Stimulated activated CD8-positive, alpha-beta memory T cell treated with anti-CD3 and anti-CD28 coated beads, Interleukin-15, amount 100 ng/mL, for 24 hours (primary cell): ENCODE measurements at places on chromosomes 4 and X.

DNA sequence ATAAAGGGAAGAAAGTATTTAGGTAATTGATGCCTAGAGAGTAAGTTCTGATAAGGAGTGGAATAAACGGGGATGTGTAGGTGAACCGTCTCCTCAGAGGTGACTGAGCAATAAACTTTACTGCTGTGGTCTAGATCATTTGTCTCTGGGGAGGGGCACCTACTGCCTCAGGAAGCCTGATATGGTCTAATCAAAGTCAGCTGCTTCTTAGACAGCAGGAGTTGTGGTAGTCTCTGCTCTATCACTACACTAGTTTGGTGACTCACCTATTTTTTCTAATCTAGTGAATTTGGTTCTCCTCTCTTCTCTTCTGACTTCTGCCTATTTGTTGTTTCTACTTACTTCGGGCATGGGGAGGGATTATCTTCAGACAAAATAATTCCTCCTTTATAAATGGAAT is 95.1 kb upstream of the STIM2 start:
- DNase-seq: no peak

DNA sequence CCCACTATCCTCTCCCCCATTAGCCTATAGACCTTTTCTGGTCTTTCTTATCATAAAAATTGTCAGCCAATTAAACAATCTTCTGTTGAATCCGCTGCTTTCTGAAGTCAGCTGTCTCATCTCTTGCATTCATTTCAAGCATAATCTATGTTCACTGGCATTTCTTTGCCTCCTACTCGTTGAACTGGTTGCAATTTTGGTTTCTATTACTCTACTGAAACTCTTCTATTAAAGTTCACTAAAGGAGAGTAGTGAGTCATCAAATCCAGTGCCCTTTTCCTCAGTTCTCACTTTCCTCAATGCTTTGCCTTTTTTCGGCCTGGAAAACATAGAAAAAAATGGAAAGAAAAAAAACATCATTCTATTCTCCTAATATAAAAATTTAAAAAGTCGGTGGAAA is 23.9 kb upstream of the CXCL13 start:
- DNase-seq: no peak

DNA sequence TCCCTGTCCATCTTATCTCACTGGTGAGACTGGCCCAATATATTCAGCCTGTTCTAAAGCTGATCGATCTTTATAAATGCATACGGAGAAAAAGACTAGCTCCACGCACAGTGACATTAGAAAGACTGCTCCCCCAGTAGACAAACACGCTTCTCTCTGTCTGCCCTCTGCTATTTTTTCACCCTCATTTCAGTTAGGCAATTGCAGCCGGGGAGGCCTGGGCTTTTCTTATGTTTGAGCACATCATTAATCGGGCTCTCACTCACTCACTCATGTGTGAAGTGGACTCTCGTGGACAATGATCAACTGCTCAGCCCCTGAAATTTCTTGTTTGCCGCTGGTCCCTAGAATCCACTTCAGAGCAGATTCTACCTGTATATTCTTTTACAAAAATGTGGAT is 824.7 kb upstream of the TENM3 start:
- DNase-seq: no peak

DNA sequence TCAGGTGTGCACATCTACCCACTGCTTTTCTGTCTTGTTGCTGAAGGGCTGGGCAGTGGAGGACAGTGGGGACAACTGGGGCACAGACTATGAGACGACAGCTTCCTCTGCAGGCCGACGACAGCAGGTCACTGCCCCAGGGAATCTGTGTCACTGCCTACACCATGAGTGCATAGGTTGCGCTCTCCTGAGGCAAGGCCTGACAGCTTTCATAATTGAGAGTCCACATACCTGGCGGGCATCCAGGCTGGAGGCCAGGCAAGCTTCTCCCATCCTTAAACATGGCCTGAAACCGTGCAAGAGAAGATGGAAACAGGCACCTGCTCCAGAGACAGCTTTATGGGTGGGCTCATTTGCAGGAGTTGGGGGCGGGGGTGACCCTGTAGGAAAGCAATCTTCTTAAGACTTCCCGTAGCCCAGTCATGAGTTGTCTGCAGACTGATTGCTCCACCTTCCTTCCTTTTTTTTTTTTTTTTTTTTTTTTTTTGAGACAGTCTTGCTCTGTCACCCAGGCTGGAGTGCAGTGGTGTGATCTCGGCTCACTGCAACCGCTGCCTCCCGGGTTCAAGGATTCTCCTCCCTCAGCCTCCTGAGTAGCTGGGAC is 2.9 kb downstream of the ANOS1 start:
- DNase-seq: no peak

- no peak for DNase-seq
These were observed 33.0 kb downstream of the TSPAN5 start for GRCh38 chr4:98625399-98625798.

GRCh38 chrX:19955306-19955705 is 35.6 kb downstream of the BCLAF3 start:
- no peak for DNase-seq
